Breast epithelium (tissue), 4 donors: ENCODE measurements at places on chromosomes 3 and 15.

DNA sequence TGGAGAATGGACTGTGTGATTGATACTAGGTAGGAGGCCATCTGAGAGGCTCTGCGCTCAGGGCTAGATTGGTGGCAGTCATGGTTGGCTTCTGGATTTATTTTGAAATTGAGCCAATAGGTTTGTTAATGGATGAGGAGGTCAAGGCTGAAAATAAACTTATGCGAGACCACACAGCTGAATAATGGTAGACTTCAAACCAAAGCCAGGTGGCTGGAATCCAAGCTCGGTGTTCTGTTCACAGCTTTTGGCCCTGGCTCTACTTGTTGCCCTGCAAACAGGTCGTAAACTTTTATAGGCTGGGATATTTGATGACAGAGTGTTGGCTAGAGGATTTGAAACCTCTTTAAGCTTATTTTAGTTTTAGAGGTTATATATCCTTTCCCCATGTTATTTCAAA lies 160.4 kb downstream of the CHL1 start:
- DNase-seq = no peak
- H3K27me3 ChIP-seq = no peaks in the 10 kb centered on the region
- no peaks in the 10 kb centered on the region for H3K36me3 ChIP-seq

DNA sequence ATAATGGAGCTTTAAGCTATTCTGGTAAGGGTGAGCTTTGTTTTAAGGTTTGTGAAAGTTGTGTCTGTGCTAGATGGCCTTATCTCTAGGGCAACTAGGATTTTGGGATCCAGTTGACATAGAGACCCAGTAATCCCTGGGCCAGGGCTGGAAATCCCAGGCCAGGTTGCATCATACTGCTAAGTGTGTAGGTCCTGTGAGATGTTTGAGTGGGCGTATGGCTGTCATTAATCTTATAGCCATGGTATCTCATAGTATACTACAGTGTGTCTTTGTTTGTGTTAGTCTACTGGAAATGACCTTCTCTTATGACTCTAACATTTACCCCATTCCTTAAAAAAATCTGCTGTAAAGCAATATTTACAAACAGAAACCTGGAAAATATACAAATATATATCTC lies 151.4 kb downstream of the CACNA2D3 start:
- no peaks in the 10 kb centered on the region for H3K36me3 ChIP-seq
- H3K27ac ChIP-seq = no peak overlapping the region
- no peaks in the 10 kb centered on the region for H3K4me1 ChIP-seq
- H3K27me3 ChIP-seq = no peaks in the 10 kb centered on the region
- no peak for DNase-seq
- H3K4me3 ChIP-seq = no peak overlapping the region

- H3K27ac ChIP-seq = peak overlapping the region; percentile 4
- H3K4me1 ChIP-seq = peaks cover 10% of the 10 kb centered on the region
- H3K36me3 ChIP-seq = no peaks in the 10 kb centered on the region
- peak; percentile 37 for DNase-seq
- H3K27me3 ChIP-seq = no peaks in the 10 kb centered on the region
Measured at GRCh38 chr3:9248522-9249271, 749 bp downstream of the SRGAP3 start.

DNA sequence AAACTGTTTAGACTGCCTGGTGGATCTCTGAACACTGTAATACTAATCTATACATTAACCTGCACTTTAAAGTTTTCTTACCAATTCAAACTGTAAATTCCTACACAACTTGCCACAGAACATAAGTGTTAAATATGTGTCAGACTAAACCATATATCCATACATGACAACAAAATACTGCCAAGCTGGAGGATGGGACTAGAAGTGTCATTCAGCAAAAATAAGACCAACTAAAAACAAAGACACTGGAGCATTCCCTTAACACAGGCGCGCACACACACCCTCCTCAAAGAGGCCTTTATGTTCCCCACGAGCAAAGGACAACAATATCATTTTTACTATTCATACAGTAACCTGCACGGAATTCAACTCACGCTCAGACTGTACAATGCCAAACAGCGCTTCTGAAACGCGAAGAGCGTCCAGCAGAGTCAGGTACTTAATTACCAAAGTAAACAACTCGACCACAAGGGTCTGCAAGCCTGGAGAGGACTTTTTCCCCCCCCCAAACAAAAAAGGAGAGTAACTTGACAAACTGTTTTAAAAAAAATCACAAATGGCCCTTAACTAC lies 1.1 kb downstream of the DCUN1D1 start:
- no peaks in the 10 kb centered on the region for H3K36me3 ChIP-seq
- H3K4me3 ChIP-seq = peak overlapping the region; percentile 95
- no peaks in the 10 kb centered on the region for H3K27me3 ChIP-seq

DNA sequence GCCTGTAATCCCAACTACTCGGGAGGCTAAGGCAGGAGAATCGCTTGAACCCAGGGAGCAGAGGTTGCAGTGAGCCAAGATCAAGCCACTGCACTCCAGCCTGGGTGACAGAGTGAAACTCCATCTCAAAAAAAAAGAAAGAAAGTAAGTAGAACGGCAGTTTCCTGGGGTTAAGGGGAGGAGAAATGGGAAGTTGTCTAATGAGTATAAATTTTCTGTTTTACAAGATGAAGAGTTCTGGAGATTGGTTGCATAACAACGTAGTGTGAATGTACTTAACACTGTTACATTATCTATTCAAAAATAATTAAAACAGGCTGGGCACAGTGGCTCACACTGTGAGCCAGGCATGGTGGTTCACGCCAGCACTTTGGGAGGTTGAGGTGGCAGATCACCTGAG lies 45.4 kb downstream of the GRK7 start:
- H3K4me1 ChIP-seq = no peaks in the 10 kb centered on the region
- no peaks in the 10 kb centered on the region for H3K36me3 ChIP-seq
- DNase-seq = no peak
- no peak overlapping the region for H3K27ac ChIP-seq

GRCh38 chr3:194138732-194139070 lies 2.8 kb downstream of the HES1 start:
- peaks cover 5% of the 10 kb centered on the region for H3K4me1 ChIP-seq
- H3K27me3 ChIP-seq = no peaks in the 10 kb centered on the region
- H3K27ac ChIP-seq = peak overlapping the region; percentile 99
- H3K4me3 ChIP-seq = peak overlapping the region; percentile 89
- DNase-seq = no peak

DNA sequence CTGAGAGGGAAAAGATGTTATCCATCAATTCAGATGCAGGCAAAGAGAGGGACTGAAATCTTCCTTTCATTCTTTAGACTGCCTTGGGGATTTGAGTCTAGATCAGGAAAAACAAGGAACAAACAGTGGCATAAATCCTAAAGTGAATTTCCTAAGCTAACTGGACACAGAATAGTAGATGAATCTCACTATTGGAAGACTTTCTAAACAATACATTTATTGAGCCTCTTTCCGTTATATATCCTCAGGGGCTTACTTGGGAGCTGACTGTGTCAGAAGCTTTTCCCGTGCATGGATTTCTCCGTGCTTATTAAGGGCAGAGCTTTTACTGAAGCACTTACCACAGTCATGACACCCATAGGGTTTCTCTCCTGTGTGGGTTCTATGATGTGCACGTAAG lies 10.0 kb downstream of the ZSCAN29 start:
- H3K4me3 ChIP-seq = no peak overlapping the region
- H3K36me3 ChIP-seq = peaks cover 32% of the 10 kb centered on the region
- no peak overlapping the region for H3K27ac ChIP-seq
- no peak for DNase-seq
- no peaks in the 10 kb centered on the region for H3K4me1 ChIP-seq

GRCh38 chr3:354432-354831 lies 157.9 kb downstream of the CHL1 start:
- no peak overlapping the region for H3K4me3 ChIP-seq
- DNase-seq = no peak
- H3K36me3 ChIP-seq = no peaks in the 10 kb centered on the region
- no peak overlapping the region for H3K27ac ChIP-seq
- H3K27me3 ChIP-seq = no peaks in the 10 kb centered on the region
- no peaks in the 10 kb centered on the region for H3K4me1 ChIP-seq

DNA sequence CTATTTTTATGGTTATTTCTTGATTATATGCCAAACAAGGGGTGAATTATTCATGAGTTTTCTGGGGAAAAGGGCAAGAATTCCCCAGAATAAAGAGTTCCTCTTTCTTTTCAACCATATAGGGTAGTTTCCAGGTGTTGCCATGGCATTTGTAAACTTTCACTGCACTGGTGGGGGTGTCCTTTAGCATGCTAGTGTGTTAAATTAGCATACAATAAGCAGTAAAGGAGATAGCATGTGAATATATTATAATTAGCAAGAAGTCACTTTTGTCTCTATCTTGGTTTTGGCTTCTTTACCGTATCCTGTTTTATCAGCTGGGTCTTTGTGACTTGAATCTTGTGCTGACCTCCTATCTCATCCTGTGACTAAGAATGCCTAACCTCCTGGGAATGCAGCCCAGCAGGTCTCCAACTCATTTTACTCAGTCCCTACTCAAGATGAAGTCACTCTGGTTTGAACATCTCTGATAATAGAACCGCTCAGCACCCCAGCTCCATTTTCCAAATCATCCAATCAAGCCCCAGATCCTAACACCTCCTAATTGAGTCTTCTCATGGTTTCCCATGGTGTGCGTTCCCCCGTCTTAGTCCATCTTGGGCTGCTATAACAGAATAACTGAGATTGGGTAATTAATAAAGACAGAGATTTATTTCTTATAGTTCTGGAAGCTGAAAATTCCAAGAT lies 3.4 kb upstream of the SELENOT start:
- H3K27ac ChIP-seq = no peak overlapping the region
- no peak overlapping the region for H3K4me3 ChIP-seq
- H3K27me3 ChIP-seq = no peaks in the 10 kb centered on the region
- H3K4me1 ChIP-seq = no peaks in the 10 kb centered on the region

- DNase-seq = peak; percentile 43
- H3K4me1 ChIP-seq = no peaks in the 10 kb centered on the region
- no peaks in the 10 kb centered on the region for H3K36me3 ChIP-seq
- peak overlapping the region; percentile 41 for H3K27ac ChIP-seq
- no peak overlapping the region for H3K4me3 ChIP-seq
Measured at GRCh38 chr3:58117561-58118181, 93.1 kb downstream of the DNASE1L3 start.

GRCh38 chr3:152071924-152072323 lies 196.8 kb upstream of the MBNL1 start:
- H3K27me3 ChIP-seq = no peaks in the 10 kb centered on the region
- H3K4me1 ChIP-seq = no peaks in the 10 kb centered on the region
- no peak for DNase-seq
- no peak overlapping the region for H3K27ac ChIP-seq
- no peaks in the 10 kb centered on the region for H3K36me3 ChIP-seq

- no peaks in the 10 kb centered on the region for H3K27me3 ChIP-seq
- H3K4me1 ChIP-seq = no peaks in the 10 kb centered on the region
- H3K36me3 ChIP-seq = no peaks in the 10 kb centered on the region
- peak; percentile 54 for DNase-seq
- H3K4me3 ChIP-seq = peak overlapping the region; percentile 47
Measured at GRCh38 chr15:99925661-99926461, 192.6 kb upstream of the LYSMD4 start.

DNA sequence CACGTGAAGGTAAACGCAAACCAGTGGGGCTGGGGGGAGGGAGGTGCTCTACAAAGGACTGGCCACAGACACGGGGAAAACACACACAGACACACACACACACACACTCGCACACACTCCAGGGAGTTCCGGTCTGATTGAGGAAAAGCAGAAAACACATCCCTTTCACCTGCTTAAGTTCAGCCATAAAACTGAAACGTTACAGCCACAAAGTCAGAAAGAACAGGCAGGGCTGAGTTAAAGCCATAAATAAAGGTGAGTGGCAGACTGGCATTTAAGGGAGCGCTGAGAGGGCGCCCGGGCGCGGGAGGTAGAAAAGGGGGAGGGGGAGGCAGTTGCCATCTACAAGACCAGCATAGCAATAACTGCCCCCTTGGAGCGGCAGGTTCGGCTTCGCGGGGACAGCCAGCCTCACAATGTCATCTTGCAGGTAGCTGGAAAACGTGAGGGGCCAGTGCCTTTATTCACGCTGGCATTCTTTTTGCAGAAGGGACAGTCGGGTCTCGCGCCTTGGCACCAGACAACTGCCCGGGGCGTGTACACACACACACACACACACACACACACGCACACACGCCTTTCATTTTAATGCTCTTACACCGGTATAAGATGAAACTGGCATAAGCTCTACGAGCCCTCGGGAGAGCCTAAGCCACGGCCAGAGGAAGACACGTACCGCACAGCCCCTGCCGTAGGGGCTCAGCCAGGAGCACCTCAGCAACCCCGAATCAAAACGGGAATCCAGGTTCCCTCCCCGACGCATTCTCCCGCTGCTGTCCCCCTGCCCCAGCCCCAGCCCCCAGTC lies 866 bp downstream of the TNIK start:
- H3K4me3 ChIP-seq = peak overlapping the region; percentile 64
- H3K36me3 ChIP-seq = no peaks in the 10 kb centered on the region
- no peaks in the 10 kb centered on the region for H3K4me1 ChIP-seq
- H3K27me3 ChIP-seq = no peaks in the 10 kb centered on the region
- DNase-seq = no peak
- H3K27ac ChIP-seq = peak overlapping the region; percentile 80

GRCh38 chr15:75229191-75230015 lies 27.7 kb downstream of the C15orf39 start:
- no peak for DNase-seq
- no peaks in the 10 kb centered on the region for H3K4me1 ChIP-seq
- H3K27me3 ChIP-seq = peaks cover 16% of the 10 kb centered on the region

DNA sequence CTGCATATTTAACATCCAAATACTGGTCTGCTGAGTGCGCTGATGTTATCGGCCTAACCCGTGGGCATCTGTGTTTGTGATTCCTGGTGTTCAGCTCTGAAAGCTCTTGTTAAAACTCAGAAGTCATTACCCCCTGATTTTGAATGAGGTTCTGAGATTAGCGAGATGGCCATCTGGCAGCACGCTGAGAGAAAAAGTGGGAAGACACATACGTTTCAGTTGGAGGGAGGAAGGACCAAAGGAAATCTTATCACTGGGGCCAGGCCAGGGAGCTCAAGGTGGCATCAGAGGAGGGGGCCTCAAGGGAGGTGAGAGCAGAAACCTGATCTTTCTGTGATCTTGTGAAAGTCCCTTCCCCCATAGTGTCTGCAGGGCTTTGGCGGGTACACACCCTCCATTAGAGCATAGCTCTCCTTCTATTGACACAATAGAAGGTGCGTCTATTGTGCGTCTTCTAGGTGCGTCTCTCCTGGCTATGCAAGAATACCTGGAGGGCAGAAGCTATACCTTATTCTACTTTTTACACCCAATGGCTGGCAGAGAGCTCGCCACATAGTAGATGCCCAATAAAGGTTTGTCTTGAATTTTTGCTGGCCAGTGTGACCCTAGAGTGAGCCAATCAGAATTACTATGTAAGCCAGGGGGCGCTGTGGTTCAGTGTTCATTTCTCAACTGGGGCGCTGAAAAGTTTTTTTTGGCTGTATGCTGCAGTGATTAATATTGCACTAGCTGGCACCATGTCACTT lies 182.4 kb downstream of the SHQ1 start:
- no peaks in the 10 kb centered on the region for H3K36me3 ChIP-seq
- H3K4me1 ChIP-seq = no peaks in the 10 kb centered on the region
- no peaks in the 10 kb centered on the region for H3K27me3 ChIP-seq
- no peak overlapping the region for H3K4me3 ChIP-seq
- no peak for DNase-seq

DNA sequence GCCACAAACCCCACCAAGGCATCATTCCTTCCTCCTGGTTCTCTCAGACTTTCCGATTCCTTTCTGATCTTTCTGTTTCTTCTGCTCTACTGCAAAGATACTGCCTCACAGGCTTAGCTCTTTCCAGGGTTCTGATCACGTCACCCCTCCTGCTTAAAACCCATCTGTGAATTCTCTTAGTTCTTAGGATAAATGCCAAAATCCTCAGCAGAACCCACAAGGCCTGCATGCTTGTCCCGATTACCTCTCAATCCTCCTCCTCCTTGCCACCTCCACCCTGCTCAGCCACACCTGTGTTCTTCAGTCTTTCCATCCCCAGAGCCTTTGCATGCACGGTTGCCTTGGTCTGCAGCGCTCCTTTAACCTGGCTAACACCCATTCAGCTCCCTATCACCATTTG lies 84.0 kb downstream of the SRGAP3 start:
- H3K27ac ChIP-seq = no peak overlapping the region
- no peak for DNase-seq
- H3K4me3 ChIP-seq = no peak overlapping the region
- H3K36me3 ChIP-seq = no peaks in the 10 kb centered on the region
- H3K4me1 ChIP-seq = no peaks in the 10 kb centered on the region
